ENCODE measurements at places on chromosomes 3 and 15.

- DNase-seq = no peak
These were observed 39.2 kb downstream of the SNX4 start for GRCh38 chr3:125480656-125481374.

DNA sequence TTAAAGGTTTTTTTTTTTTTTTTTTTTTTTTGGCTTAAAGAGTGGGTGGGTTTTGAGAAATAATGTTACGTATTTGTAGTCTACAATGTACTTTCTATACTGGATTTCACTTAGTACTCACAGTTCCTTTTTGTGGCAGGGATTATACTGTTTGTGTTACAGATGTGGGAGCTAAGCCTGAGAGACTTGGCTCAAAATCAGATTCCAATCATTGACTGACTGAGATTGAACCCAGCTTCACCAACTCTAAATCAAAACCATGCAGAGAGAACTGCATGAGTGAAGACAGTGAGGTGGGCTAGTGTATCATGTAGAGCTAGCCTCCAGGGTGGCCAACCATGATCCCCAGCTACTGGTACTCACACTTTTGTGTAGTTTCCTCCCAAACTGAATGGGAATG lies 68.0 kb downstream of the TMEM108 start:
- DNase-seq = no peak

GRCh38 chr3:37729119-37729518 lies 132.6 kb upstream of the CTDSPL start:
- no peak for DNase-seq

GRCh38 chr3:169939751-169940150 lies 26.9 kb upstream of the SEC62 start:
- DNase-seq = no peak

DNA sequence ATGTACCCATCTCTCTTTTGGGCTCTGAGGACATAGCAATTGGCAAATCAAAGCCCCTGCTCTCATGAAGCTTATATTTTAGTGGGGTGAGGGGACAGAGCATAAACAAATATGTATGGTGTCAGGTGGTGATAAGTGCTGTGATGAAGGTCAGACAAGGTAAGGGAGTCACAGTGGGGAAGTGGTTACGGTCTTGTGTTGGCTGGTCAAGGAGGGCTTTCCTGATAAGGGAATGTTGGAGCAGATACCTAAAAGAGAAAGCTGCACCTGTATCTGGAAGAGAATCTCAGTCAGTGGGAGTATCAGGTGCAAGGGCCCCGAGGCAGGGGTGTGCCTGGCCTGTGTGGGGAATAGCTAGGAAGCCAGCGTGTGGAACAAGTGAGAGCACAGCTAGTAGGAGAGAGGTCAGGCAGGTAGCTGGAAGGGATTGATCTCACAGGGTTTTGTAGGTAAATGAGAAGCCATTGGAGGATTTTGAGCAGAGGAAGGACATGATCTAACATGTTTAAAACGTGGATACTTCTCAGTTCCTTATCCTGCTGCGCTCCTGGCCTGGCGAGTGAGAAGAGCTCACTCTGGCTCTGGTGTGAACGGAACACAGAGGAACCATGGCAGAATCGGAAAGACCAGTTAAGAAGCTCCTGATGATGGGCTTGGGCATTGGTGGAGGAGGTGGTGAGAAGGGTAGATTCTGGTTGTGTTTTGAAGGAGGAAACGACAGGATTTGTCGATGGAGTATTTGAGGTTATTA lies 35.5 kb downstream of the MRAS start:
- no peak for DNase-seq

GRCh38 chr3:177813322-177813721 lies 616.0 kb upstream of the TBL1XR1 start:
- no peak for DNase-seq

- no peak for DNase-seq
These were observed 70.5 kb downstream of the SUMF1 start for GRCh38 chr3:4396542-4396941.

- no peak for DNase-seq
These were observed 127.4 kb upstream of the FEZF2 start for GRCh38 chr3:62500556-62501288.

DNA sequence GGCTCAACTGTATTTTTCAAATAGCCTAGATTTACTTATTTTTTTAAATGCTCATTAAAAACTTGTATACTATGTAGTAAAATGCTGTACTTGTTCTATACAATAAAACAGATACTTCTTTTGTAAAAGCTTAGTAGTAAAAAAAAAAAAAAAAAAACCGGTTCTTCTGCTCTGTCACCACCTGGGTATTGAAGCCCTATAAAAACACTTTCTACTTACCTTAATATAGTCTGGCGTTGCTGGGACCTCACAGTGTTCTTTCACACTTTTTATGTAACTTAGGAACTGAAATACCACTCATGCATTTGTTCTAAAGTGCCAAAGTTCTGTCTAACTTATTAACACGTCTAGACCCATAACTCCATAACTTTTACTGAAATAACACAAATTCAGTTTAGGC lies 61.4 kb downstream of the TASOR start:
- DNase-seq = no peak

GRCh38 chr15:59688423-59688781 lies 718 bp downstream of the BNIP2 start:
- peak; percentile 34 for DNase-seq

DNA sequence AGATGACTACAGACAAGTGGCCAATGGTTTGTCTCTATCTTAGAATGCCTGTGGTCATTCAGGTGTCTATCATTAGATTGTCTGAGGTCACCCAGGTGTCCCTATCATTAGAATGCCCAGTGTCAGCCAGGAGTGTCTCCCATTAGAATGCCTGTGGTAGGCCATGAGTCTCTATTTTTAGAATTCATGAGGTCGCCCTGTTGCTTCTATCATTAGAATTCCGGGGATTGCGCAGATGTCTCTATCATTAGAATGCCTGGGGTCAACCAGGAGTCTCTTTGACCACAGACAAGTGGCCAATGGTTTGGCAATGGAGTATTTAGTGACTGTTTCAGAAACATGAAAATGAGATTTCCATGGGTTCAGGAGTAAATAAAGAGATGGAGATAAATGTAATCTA lies 7.6 kb downstream of the RTP2 start:
- DNase-seq = no peak

DNA sequence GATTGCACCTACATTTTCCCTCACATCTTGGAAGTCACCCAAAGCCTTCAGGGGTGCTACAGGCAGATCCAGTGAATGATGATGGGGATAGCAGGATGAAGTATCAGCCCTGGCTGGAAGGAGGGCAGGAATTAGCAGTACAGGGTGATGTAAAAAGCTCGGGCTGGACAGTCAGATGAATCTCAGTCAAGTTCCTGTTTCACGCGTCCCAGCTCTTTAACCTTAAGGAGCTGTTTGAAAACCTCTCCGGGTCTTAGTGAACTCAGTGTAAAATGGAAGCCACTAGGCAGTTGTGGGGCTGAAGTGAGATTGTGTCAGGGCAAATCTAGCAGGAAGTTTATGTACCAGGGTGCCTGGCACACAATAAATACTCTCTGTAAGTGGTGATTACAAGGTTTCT lies 166.4 kb upstream of the PROK2 start:
- no peak for DNase-seq

- no peak for DNase-seq
These were observed 59.1 kb downstream of the RGMA start for GRCh38 chr15:93029836-93030429.

- DNase-seq = no peak
These were observed 201.8 kb upstream of the ZNF385D start for GRCh38 chr3:21952856-21953255.

DNA sequence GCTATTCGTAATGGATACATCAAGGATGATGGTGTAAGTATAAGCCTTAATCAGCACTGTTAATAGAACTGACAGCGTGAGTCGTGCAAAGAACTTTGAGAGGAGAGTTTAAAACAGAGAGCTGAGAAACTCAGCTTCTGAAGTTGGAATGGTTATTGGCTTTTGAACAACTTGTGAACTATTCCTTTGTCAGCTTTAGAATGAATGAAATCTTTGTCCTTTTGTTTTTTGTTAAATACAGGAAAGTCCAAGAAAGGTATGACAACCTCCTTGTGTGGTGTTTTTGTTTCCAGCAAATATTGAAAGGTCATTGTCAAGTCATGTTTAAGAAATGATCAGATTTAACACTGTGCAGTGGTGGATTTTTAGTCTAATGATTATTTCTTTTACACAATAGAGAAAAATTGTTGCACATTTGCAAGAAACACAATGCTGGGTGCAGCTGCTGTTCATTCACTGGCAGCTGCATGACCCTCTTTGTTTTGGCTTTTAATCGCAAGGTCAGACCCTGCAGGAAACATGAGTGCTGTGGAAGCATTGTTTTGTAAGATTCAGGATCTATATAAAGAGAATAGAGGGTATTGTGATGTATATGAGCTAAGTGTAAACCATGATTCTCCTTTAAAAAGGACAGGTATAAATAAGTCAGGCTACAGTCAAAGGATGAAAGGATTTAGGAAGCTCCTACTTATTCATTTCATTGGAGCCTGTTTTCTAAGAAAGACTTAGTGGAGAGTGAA lies 21.7 kb upstream of the ABHD10 start:
- no peak for DNase-seq

DNA sequence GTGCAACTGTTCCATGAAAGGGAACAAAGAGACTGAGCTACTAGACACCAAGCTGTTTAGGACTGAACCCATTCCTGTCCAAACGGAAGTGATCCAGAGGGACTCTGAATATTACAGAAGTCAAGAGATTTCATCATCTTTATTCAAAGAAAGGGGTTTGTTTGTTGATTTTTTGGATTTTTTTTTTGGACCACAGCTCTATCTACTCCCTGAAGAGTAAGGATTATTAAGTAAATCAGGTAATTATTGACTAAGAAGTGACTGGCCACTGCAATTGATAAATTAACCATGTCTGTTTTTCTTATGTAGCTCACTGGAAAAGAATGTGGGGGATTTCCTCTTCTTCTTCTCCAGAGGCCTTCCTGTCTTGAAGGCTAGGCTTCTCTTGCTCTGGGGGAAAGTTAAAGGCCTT lies 146.6 kb upstream of the TPM1 start:
- DNase-seq = no peak

- no peak for DNase-seq
These were observed 14.0 kb downstream of the PLA2G4D start for GRCh38 chr15:42080186-42080918.

DNA sequence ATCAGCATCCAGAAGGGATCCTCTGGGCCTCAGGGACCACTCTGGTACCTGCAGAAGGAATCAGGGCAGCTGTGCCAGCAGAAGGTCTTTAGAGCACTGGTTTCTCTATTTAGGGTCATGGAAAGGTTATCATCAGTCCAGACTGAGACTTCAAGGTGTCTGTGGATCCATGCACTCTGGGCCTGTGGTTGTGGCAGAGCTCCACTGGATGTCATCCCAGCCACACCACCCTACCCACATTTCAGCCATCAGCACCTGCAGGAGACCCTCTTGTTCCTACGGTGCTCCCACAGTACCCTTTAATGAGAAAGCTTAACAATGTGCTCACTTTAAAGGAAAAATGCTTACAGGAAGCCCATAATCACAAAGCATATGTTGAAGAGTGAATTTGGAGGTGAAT lies 603.4 kb upstream of the CCDC54 start:
- DNase-seq = no peak

DNA sequence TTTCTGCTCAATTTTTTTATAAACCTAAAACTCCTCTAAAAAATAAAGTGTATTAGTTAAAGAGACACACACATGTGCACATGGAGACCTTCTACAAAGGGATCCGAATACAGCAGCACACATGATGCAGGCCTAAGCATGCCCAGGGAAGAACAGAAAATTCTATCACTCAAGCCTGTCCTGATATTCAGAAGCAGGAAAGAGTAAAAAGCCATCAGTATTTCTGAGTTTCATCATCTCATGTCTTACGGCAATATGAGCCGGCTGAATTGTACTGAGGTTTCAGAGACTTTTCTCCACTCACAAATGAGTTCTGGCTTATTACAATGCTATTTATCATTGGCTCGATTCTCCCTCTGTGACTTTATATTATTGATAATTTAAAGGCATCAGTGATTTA lies 97.5 kb downstream of the CADPS start:
- no peak for DNase-seq

DNA sequence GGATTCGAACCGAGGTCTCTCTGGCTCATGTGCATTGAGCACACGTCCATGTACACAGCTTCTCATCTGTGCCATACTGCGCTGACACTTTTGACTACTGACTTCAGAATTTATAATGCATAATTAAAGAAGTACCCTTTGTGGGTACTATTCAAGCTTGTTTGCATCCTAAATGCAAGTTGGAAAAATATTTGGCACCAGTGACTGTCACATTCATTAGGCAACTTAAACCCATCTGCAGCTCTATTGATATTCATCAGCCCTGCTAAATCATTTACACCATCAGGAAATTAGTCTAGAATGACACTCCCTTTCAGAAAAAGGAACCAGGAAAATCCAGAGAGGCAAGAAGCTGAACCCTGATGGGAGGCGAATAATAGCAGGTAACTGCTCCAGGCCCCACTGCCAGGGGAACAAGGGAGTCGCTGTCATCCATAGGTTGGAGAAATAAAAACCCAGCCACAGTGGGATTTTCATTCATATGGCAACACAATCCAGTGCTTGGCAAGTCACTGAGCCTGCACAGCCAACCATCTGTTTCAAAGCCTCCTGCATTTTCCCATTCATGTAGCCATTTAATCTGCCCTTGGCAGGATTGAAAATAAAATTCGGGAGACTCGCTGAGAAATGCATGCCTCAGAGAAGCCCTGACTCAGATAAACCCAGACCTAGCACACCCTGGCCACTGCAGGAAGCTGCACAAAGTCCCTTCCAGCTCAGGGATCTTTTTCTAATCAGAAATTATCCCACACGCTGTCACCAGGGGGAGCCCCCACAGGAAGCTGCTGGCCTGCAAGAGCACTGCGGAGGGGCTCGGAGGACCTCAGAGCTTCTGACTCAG lies 103.0 kb upstream of the VEPH1 start:
- DNase-seq = peak; percentile 62

GRCh38 chr3:64559588-64559987 lies 128.2 kb downstream of the ADAMTS9 start:
- DNase-seq = no peak

DNA sequence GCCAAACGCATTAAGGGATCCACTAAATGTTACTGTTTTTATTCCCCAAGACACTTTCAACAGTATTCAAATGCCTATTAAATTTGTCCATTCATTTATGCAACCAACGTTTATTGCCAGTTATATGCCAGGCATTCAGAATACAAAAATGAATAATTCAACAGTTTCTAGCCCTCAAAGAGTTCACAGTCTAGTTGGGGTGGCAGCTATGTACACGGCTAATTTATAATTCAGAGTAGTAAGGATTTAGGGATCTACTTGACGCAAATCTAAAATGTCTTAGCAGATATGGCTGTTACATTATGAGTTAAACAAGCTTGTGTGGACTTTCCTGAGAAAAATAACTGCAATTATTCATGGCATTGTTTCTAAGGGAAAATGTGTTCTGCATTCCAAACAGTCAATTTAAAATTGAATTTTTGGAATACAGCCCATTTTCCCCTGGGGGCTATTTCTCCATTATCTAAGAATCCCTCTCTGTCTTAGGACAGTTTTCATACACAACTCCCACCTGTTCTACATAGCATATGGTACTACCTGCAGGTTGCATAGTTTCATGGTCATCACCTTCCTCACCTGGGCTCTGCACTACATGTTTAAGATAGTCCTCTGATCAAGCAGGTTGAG lies 11.5 kb upstream of the MSL2 start:
- DNase-seq = no peak

All from stimulated activated naive CD8-positive, alpha-beta T cell treated with anti-CD3 and anti-CD28 coated beads, Interleukin-15, amount 100 ng/mL, for 72 hours (primary cell).